ENCODE measurements at places on chromosomes 5 and 9.

DNA sequence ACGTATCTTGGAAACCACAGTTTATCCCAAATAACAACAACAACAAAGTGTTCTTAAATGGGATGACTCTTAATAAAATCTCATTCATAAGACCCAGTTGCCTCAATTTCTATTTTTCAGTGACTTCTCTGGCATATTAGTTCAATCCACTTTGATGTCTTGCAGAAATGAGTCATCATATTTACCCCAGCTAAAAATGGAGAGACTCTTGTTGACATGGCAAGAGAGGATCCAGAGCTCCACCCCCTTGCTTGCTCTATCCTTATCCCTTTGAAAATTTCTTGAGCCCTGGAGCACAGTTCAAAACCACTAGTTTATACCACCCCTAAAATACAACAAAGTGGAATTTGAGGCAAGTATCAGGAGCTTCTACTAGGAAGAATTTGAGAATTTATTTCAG, 20.8 kb downstream of the VCAN start:
- peak; percentile 5 for DNase-seq

GRCh38 chr9:120214332-120214731, 365.6 kb downstream of the CDK5RAP2 start:
- no peak for DNase-seq

DNA sequence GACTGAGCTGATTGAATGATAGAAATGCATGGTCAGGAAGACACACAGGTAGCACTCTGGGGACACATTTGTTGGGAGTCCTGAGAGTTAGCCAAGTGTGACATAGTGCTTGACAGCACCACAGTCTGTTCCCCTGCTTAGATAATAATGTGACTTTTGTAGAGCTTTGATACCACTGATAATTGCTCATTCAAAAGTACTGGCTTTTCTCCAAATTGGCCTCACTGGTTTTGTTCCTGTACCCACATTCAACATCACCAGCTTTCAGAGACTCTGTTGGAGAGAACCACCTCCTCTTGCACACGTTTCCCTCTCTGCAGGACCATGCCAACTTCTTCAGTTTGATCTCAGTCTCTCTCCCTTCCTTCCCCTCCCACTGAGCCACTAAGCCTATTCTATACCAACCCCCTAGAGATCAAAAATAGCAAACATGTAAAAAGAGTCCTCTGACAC, 52.5 kb upstream of the IL7R start:
- DNase-seq = no peak

GRCh38 chr9:29556317-29556716, 1983.0 kb upstream of the C9orf72 start:
- peak; percentile 85 for DNase-seq

DNA sequence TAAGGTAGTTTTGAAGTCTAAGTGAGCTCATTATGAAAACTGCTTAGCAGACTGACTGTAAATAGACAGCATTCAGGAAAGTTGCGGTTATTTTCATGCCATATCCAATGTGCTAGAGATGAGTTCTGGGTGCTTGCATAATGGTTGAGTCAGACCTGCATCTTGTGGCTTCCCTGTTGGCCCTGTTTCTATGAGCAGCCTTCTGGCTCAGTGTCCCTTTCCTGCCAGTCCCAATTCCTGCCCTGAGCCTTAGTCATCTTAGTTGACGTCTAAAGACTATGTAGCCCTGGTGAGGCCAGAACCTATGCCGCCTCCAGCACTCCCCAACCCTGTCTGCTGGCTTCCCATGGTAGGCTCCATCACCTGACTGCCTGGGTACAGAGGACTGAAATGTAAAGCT, 76.3 kb upstream of the TNFSF8 start:
- DNase-seq = peak; percentile 96

- peak; percentile 67 for DNase-seq
Observed at GRCh38 chr5:39219437-39219836, at the start of gene FYB1. TSS of gene FYB1 (minus strand) at chr5:39219563. CDS start at chr5:39202960, 16,603 bp downstream.

DNA sequence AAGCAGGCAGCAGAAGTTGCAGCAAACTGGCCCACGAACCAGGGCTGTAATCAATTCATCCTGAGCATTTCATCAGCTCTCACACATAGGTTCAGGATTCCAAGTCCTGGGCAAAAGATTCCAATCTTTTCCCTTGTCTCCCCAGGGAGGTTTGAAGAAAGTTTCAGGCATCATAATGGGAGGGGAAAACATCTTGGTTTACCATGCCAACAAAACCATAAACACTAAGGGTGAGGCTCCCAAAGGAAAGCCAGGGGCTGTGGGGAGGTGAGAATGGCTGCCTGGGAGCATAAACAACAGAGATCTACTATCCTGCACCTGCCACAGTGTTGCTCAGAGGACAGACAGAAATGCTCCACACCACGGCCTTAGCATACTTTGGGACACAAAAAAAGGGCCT, 94.6 kb downstream of the SH3TC2 start:
- DNase-seq = no peak

GRCh38 chr9:130220352-130220751, 45.2 kb upstream of the HMCN2 start:
- DNase-seq = no peak

DNA sequence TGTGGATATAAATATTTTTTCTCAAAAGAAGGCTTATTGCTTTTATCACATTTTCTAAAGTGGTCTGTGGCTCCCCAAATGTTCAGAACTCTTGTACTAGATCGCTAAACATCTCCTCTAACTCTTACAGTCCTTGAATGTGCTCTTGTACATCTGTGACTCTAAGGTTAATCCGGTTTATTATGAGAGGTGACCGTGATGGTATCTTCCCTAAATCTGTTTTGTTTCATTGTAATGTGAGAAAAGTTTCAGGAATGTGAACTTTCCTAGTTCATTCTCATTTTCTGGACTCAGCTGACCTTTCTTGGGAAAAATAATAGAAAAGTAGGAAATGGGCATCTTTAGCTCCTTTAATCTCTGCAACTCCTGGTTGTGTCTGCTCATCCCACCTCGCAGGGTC, 94.5 kb upstream of the CD180 start:
- DNase-seq = no peak

DNA sequence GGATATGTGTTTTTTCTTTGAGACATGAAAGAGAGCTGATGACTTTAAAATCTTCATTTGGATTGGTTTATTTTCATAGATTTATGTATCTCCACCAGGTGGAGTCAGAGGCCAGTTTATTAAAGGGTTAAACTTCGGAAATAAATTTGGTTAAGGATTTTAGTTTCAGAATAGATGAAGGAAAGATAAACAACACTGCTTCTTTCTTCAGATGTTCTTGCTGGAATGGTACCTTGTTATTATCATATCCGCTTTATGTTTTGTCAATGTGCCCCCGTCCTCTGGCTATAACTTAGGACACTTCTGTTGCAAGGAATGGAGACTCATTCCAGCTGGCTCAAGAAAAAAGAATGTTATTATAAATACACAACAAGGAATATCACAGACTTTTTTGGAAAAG, 81.2 kb downstream of the ALDH1A1 start:
- DNase-seq = peak; percentile 12

DNA sequence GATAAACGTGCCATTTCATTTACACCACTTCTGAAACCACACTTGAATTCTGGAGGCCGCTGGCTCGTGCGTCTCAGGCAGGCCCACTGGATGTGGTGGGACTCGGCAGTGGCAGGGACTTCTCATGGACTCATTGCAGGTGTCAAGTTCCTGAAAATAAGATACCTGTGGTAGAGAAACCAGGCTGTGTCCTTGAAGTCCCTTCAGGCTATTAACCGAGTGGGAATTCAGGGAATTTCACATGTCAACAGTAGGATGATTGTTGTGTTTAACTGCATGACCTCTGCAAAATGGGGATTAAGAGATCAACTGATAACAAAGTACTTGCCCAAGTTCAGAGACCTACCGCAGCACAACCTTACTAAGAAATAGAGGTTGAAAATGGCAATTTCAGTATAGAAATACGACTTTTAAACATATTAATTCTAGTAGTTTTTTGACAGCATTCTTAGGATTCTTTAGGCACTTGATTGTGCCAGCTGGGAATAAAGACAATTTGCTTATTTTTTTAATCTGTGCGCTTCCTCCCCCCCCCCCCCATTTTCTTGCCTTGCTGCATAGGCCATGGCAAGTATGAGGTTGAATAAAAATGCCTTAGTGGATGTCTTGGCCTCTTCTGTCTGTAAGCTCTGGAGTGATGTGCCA, 26.8 kb downstream of the TRIP13 start:
- DNase-seq = no peak

DNA sequence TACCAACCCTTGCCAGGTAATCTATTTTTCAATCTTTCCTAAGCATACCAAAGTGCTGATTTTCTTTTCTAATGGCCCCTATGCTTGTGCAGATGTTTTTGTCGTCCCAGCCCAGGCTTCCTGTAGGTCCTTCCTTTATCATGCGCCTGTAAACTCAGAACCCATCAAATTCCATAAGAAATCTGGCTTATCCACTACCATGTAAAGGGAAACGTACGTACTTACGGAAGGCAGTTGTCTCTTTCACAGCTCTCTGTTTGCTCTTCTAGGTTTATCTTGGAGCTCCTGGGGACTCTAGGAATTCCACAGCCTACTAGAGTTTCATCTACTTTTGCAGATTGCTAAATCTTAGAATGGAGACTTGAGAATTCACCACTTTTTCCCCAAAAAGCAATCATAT, 9.0 kb downstream of the BRINP1 start:
- no peak for DNase-seq

GRCh38 chr5:132263548-132264261, 6.2 kb downstream of the PDLIM4 start:
- peak; percentile 85 for DNase-seq

- peak; percentile 9 for DNase-seq
Observed at GRCh38 chr5:173670130-173670651, 53.7 kb upstream of the BOD1 start.

- DNase-seq = no peak
Observed at GRCh38 chr9:94805051-94805489, 78.6 kb downstream of the AOPEP start.

DNA sequence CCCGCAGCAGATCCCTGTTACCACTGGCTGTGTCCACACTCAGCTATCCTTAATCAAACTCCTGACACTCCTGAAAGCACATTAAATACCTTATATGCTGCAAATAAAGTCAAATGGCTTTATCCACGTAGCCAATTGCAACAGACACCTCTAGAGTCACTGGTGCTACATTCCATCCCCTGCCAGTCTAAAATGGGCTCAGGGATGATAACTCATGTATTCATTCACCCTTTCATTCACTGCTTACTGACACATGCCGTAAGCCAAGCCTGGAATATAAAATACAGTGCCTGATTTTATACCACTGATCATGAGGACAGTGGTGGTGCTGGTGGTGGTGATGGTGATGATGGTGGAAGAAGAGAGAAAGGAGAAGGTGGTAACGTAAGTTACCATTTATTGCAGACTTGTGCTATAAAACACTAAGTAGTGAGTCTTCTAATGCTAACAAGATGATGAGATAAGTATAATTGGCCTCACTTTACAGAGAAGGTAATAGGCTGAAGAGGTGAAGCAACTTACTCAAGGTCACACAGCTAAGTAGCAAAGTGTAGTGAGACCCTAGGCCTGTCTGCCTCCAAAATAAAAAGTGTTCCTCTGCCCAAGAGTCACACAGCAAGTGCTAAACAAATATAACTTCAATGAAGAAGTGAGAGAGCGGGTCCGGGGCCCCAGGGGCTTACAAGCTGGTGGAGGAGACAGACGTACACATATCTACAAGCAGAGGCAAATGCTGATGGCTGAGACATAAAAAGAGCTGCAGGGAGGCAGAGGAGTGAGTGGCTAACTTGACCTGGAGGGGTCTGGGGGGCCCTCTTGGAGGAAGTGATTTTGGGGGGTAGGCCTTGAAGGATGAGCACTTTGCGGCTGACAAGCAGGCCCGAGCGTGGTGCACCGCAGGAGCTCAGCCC, 1.2 kb downstream of the TTLL11 start:
- no peak for DNase-seq

DNA sequence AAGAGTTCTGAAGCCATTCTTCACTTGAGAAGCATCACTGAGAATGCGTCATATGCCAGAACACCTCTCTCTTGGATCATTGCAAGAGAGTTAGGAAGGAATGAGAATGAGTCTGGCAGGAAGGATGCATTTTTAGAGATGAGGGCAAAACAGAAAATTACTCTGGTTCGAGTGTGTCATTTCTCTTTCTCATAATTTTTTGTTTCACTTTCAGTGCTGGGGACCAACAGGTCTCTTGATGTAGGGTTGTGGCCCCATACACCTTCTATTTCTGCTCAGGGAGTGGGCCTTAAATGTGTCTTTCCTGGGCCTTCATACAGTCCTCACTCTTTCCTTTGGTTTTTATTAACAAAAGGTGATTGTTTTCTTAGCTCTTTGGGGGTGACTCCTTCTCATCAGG, 302.4 kb downstream of the NR3C1 start:
- DNase-seq = no peak

- DNase-seq = no peak
Observed at GRCh38 chr9:121997791-121998190, 95.3 kb downstream of the TTLL11 start.

GRCh38 chr5:14168793-14169262, 25.7 kb downstream of the TRIO start:
- no peak for DNase-seq

GRCh38 chr5:28499766-28500290, 1461.4 kb upstream of the CDH9 start:
- DNase-seq = no peak

DNA sequence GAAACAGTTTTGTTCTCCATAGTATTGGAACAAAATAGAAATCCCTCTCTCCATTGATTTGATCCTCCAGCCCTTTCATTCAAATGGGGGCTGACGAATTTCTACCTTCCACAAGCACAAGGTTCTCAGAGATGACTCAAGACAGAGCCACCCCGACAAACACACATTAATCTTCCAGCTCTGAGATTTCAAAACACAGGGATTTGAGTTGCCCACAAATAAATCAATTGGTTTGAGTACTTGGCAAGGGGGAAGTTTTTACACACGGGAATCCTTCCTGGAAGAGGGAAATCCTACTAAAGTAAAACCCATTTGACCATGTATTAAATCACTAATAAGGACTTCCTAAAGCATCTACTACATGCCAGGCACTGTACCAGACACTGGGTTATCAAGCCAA, 5.4 kb downstream of the ADRA1B start:
- no peak for DNase-seq

- DNase-seq = no peak
Observed at GRCh38 chr5:123448743-123449142, 25.5 kb upstream of the CEP120 start.

GRCh38 chr5:78004559-78004958, 228.4 kb upstream of the TBCA start:
- no peak for DNase-seq

DNA sequence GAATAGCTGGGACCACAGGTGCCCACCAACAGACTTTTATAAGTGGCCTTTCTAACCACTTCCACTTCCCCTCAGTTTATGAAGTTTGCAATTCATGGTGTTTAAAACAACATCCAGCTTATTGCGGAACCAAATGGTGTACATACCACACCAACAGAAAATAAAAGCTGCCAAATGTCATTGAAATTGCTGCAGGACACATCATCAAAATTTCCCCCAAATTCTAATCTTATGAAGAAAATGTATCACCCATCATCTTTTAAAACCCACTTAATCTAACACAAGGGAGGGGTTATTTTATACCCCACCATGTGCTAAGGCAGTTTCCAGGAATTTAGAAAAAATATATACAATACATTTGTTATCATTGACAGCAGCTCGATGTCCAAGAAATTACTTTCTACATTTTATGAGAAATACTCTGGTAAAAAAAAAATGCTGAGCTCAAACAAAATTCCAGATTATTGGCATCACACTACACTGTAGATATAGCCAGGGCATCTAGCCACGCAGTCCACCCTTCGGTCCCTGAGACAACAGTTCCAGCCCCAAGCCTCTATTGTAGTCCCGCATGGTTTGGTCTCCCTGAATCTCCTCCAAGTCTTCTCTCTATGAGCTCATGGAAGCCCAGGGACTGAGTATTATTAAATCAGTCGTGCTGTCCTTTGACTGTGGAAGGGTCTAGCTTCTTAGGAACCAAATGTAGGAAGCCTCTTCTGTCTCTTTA, 372.8 kb upstream of the SLC30A5 start:
- DNase-seq = no peak

- DNase-seq = no peak
Observed at GRCh38 chr9:110332766-110333165, 4.9 kb downstream of the TXNDC8 start.
